ENCODE measurements at places on chromosomes 7 and 10.

- DNase-seq: no peak
Measured at GRCh38 chr10:1227510-1228402, 171.6 kb downstream of the WDR37 start.

DNA sequence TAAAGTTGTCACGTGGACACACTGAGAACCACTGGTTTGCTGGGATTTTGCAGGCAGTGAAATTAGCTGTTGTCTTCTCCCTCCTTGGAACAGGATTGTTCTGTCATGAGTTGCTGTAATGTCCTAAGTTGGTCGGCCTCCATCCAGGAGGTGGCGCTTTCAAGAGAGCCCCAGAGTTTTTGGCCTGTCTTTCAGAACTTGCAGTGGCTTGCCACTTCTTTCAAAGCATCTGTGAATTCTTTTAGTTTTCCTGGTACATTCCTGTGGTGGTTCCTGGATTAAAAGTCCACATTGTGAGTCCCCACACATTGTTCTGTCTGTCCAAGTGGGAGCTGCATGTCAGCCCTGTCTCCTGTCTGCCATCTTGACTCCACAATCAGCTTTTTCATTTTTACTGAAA is 133.8 kb downstream of the PON1 start:
- DNase-seq: no peak

DNA sequence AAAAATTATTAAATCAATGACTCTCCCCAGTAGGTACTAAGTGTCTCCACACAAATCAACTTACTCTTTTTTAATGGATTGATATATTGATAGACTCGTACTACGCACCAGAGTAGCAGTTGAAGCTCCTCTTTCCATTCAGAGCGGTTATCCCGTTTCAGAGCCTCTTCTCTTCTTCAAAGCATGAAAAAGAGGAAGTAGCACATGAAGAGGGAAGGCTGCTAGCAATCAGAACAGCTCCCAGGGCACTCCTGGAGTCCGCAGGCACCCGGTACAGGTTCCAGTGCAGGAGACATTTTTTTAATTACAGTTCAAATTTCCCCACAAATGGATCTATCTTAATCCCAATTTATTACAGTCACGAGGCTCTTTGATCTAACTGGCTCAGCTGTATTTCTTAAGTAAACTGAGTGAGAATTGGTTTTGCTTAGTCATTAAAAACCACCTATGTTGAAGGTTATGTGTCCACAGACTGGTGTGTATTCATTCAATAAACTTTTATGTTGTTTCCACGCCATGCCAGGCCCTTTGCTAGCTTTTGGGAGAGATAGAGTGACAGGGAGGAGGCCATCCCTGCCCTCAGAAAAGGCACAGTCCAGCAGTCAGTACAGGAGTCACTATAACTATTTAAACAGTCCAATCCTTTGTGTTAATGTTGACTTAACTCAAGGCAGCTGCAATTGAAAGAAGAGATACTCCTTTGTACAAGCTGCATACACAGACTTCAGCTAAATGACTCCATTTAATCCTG is 32.1 kb upstream of the CALN1 start:
- no peak for DNase-seq

- no peak for DNase-seq
Measured at GRCh38 chr10:63175534-63175933, 42.4 kb downstream of the NRBF2 start.
